ENCODE measurements at places on chromosomes 4 and X. TPM values are rescaled to one million over a fixed set of nuclear protein-coding genes. Genes with fewer than 3 reads are reported as not detected.
A peak's percentile ranks its signal among the peaks of the same experiment; 100 is the strongest.

TCEAL1 gene
- 9.6 TPM for total RNA-seq

SCD5 gene
- total RNA-seq: 61.7 TPM

XPNPEP2 gene
- not detected for total RNA-seq

GRCh38 chr4:163550869-163551267 lies 56.4 kb downstream of the TMA16 start:
- no peak for DNase-seq

DNA sequence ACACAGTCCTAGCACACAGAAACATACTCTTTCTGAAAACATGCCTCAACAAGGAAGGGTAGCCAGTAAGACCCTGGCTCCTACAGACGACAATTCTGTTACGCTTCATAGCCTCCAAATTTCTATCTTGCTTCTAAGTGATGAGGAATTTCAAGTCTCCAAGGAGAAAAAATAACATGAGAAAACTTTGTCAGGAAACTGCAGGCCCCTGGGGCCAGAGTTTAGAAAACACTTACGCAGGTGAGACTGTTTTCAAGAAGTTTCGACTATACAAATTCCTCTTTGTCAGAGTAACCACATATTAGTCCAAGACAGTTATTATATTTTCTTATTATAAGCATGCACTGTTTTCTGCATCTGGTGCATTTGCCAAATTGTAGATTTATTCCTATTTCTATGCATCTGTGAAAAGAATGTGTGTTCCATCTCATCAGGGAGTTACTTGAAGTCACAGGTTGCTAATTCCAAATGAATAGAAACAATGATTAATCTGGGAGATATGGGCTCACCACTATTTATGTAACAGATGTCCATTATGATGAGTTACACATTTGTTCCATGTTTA lies 30.3 kb upstream of the HCCS start:
- DNase-seq: no peak

GNRHR gene
- total RNA-seq: not detected

- no peak for DNase-seq
Measured at GRCh38 chrX:129998021-129998420, 15.6 kb downstream of the BCORL1 start.

SYNPO2 gene
- total RNA-seq: 4.7 TPM

FAM184B gene
- total RNA-seq: 0.54 TPM

- DNase-seq: no peak
Measured at GRCh38 chr4:168825975-168826374, 184.1 kb downstream of the CBR4 start.

- no peak for DNase-seq
Measured at GRCh38 chr4:2298532-2298991, 36.7 kb upstream of the MXD4 start.

- DNase-seq: peak; percentile 36
Measured at GRCh38 chrX:67601771-67602170, 58.0 kb downstream of the AR start.

DNA sequence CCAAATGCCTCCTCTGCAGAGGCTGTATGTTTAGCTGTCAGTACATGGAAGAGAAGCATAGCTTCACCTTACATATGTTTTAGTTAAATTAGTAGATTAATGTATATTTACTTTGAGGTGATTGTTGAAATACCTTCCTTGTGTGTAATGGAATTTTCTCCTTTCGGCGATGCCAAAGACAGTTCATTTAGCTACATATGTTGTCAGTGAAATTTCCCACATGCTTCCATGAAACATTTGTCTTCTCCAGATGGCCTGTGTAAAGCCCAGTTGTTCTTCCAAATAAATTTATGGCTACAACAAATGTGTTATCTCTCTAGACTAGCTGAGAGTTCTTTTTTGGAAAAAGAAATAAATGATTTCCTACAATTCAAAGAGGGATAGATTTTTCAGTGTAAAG lies 95.2 kb downstream of the GPAT3 start:
- DNase-seq: peak; percentile 73

DNA sequence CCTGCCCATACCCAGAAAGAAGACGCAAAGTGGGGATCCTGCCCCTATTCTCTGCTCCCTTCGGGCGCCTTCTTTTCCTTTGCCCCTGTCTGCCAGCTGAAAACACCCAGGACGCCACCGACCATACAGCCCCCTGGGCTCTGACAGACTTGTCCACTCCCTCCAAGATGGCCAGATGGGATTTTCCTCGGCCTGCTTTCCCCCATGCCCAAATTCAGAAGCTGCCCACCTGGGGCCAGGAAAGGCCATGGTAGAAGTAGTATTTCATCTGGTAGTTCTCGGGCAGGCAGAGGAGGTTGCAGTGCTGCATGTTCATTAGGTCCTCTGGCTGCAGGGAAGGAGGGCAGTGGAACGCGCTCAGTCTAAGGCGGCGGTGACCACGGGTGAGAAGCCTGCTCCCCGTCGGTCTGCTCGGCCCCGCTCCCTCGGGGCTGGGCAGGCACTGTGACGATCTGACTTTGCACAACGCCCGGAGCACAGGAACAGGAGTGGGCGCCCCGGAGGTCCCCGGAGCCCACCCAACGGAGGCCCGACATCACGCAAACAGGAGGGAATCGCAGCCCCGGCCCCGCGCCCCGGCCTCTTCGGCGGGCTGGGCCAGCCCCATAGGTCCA lies 582 bp downstream of the NAA10 start:
- no peak for DNase-seq

DNA sequence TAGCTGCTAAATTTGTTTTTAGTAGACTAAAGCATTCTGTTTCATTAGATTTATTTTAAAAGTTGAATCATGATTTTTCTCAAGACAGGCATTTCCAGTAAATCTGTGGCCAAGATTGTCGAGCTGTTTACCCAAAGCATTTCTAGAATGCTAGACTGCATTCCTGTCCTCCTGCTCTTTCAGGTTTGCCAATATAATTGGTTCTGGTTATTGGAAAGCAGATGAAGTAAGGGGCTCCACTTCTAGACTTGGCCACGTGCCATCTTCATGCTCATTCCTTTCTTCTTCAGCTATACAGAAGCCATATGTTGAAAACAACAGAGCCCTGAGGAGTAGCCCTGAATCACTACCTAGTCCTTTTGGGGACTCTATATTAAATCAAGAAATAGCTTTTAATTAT lies 62.5 kb downstream of the PGRMC2 start:
- DNase-seq: peak; percentile 89

ARHGEF38 gene
- not detected for total RNA-seq

DNA sequence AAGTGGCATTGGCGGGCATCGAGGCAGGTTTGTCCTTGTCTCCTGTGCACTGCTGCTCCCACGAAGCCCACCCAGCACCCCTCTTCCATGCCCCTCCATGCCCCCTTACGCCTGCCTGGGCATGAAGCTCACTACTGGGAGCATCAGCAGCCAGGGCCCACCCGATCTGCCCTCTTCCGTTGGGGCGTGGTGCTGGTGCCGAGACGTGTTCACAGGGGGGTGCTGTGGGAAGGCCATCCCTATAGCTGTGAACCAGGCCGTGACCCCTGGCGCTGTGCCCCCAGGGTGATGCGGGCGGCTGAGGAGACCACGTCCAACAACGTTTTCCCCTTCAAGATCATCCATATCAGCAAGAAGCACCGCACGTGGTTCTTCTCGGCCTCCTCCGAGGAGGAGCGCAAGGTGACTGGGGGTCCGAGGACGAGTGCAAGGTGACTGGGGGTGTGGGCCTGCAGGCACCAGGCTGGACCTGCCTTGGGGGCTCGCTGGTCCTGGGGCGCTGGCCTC lies 19.3 kb upstream of the ADD1 start:
- DNase-seq: no peak

DNA sequence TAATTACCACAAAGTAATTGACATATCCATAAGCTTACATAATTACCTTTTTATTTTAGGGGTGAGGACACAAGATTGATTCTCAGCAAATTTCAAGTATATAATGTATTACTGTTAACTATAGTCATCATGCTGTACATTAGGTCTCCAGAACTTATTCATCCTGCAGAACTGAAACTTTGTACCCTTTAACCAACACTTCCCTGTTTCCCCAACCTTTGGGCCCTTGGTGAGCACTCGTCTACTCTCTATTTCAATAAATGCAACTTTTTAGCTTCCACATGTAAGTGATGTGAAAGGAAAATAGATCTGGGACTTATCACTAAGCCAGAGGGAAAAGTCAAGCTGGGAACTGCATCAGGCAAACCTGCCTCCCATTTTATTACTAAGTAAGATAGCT lies 33.6 kb upstream of the CCNG2 start:
- no peak for DNase-seq

BEX2 gene
- 10.0 TPM for total RNA-seq

- DNase-seq: peak; percentile 25
Measured at GRCh38 chr4:34193451-34194154, 2050.7 kb downstream of the ARAP2 start.

DNA sequence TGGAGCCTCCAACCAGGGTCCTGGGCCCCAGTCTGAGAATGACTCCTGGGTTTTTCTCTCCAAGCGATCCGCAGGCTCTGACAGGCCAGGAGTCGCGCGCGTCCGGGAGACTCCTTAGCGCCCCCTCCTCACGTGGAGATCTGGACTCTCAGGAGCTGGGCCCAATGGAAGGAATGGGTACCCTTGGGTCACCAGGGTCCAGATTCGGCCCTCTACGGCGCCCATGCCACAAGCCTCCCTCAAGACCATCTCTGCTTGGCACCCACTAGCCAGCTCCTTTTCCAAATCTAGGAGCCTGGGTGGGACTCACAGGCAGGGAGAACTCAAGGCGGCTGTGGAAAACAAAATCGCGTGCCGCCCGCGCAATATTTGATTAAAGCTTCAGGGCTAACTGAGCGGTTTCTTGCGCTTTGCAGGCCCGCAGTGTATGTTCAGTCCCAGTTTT lies 7.1 kb downstream of the HAND2 start:
- no peak for DNase-seq

DNA sequence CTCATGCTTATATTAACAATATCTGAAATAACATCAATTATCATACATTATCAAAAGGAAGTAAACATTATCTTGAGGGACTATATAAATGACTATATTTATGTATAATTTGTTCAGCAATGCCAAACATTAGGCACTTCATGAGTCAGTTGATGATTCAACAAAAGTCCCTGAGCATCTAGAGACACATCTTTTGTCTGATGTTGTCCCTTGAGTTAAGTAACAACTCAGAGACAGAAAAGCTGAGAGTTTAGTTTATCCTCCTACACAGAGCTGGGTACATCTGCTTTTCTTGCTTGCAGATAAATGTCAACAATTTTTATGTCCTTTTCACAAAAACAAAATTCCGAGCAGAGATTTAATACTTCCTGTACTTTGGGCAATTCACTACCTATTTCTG lies 311.1 kb downstream of the INPP4B start:
- DNase-seq: no peak

PABPC5 gene
- 2.4 TPM for total RNA-seq

DNA sequence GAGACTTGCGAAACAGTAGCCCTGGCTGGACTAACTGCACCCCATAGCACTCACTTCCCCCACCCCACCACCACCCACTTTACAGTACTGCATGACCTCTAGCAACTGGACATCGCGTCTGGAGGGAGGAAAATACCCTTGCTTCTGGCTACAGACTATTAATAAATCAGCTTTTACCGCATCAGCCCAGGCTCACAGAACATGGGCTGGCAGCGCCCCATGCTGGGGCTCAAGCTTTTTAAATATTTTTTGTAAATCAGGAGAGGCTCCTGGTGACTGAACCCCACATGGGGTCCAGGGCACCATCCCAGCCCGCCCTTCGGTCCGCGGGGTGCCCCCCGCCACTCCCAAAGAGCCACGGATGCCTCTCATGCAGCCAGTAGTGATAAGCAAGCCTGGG lies 2.7 kb downstream of the HS6ST2 start:
- DNase-seq: no peak

GLRA2 gene
- total RNA-seq: not detected

DNA sequence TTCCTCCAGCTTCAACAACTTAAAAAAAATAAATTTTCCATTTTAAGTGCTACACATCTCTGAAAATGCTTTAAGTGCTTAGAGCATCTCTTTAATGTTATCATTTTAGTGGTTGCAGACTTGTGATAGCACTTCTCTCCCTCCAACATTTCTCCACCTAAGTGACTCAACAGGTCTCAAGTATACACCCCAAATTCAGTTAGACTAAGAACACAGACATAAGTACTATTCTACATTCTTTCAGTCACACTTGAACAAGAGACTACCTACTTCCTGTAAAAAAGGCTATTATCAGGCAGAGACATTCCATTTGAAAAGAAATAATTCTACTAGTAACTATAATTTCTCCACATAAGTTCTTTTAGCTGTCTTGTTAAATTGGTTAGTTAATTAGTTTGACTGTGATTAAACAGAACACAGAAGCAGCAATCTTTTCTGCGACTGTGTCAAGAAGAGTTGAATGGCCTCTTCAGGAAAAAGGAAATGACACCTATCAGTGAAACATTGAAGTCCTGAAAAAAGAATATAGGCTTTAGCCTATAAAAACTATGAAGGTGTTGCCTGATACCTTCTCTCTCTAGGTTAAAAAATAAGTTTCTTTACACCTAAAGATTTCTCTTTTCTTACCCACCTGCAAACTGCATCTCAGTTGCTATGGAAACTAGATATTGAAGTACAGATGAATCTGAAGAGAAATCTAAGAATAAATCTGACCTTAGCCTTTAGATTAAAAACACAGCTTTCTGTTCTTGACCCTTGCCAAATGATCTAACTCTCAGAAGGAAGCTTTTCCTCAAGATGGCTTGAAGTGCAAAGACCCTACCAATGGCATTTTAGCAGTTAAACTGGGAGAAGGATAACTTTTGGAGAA lies 18.0 kb downstream of the NAF1 start:
- peak; percentile 42 for DNase-seq

RBM3 gene
- total RNA-seq: 264 TPM

DNA sequence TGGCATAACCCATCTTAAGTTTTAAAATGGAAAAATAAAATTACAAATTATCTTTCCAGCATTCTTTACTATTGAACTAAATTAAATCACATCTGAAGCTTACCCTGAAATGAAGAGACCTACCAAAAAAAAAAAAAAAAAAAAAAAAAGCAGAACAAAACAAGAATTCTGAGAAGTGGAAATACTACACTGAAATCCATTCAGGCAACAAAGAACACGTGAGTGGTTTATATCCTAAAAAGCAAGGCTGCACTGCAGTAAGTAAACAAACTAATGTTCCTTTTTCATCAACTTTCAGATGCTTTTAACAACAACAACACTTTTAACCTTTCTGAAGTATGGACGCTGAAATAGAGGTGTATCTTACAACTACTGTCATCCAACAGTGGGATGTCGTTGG lies 7.5 kb downstream of the FRYL start:
- DNase-seq: no peak
